Activated CD8-positive, alpha-beta memory T cell treated with anti-CD3 and anti-CD28 coated beads, Interleukin-2, amount 10 ng/mL, durations not matched to agents 7 days and 5 days (primary cell): ENCODE measurements at places on chromosomes 16 and 17. TPM values are rescaled to one million over a fixed set of nuclear protein-coding genes. Genes with fewer than 3 reads are reported as not detected.

- no peak for DNase-seq
Observed at GRCh38 chr17:33942414-33942813, 312.7 kb upstream of the CCL2 start.

- no peak for DNase-seq
Observed at GRCh38 chr16:10107081-10107480, 75.1 kb downstream of the GRIN2A start.

Gene SPEM1
- total RNA-seq = not detected

Gene PIRT
- total RNA-seq = not detected

GRCh38 chr16:3804426-3805016 is 76.0 kb downstream of the CREBBP start:
- DNase-seq = no peak

DNA sequence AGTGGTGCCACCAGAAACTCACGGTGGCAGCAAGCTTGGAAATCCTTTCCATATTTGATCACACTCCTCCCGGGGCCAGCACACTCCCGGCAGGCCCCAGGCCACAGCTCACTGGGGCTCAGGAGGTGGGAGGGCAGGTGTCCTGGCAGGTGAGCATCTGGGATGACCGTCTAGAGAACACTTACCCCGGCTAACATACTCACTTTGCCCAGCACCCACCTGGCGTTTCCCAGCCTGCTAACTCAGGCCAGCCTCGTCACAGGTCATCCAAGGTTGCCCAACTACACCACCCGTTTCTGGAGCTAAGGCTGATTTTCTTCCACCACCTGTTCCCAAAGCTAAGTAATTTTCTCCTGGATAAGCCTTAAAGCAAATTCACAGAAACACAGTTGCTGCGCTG is 24.9 kb downstream of the FBXO31 start:
- DNase-seq = no peak

GRCh38 chr17:67974598-67975066 is 21.6 kb downstream of the C17orf58 start:
- no peak for DNase-seq

DNA sequence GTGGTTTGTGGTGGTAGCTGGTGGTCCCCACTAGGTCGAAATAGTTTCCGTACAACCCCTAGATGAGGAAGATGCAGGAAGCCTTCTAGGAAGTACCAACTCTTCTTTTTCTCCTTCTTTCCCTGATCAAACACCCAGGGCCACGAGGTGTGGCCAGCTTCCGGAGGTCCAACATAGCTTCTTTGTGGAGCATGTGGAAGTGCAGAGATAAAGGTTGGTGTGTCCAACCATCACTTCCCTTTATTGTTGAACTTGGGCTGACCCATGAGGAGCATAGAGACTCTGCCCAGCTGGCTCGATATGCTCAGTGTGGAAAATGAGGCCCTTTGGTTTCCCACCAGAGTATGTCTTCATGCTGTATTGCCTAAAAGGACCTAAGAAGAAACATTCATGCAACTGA is 6.3 kb upstream of the RGS9 start:
- no peak for DNase-seq

DNA sequence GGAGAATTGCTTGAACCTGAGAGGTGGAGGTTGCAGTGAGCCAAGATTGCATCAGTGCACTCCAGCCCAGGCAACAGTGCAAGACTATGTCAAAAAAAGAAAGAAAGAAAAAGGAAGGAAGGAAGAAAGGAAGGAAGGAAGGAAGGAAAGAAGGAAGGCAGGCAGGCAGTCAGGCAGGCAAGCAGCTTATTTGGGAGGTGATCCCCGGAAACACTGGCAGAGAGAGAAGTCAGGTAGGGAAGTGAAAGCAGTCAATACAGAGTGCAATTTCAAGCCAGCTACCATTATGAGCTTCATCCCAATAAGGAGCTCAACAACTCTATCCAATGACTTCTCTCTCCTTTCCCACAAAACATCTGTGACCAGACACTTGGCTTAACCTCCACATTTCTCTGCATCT is 83.0 kb upstream of the TBC1D3K start:
- no peak for DNase-seq

Gene ALOX12
- not detected for total RNA-seq

Gene RGS9
- total RNA-seq = 4.7 TPM
